ENCODE measurements at places on chromosomes 3 and 15.

DNA sequence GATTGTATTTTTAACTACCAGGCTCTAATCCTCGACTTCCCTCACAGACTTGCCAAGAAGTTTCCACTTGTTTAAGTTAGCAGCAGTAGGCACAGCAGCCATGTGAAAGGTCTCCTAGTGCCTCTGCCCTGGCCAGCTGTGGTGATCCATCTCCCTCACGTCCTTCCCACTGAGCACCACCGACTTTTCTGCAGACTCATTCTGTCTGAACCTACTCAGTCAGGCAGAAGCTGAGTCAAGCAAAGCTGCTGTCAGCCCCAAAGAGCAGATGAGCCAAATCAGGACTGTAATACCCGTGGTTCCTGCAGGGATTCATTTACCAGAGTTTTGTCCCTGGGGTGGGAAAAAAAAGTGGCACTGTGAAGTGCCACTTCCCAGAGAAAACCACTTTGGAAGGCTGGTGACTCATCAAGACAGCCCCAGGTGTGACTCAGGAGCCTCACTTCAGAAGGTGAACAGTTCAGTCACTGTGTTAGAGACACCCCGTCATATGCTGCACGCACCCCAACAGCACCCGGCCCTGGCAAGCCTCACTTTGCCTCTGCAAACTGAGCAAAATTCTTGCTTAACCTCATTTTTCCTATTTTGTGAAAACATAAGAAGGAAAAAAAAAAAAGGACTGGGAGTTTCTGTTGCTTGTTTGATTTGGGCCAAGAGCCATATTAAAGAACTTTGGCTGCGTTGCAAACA is 76.0 kb downstream of the WWTR1 start:
- DNase-seq, result no peak

DNA sequence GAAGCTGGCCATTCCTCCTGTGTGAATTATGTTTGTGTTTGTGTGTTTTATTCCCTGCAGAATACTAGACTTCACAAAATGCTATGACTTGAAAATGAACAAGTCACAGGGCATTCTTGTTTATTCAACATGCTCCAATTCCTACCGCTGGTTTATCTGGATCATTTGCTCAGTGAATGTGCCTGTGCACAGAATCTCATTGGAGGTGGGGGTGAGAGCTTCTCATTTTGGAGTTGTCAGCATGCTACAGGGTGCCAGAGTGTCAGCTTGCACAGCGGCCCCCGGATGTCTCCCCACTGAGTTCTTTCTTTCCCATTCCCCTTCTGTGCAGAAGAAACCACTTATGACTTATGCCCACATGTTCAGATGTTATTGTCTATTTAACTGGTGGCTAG is 428.7 kb downstream of the ROBO2 start:
- peak; percentile 17 for DNase-seq

- DNase-seq, result no peak
Measured at GRCh38 chr3:1235526-1236120, 142.8 kb downstream of the CNTN6 start.

GRCh38 chr15:54659646-54660045 is 537.1 kb downstream of the RSL24D1 start:
- DNase-seq, result no peak

DNA sequence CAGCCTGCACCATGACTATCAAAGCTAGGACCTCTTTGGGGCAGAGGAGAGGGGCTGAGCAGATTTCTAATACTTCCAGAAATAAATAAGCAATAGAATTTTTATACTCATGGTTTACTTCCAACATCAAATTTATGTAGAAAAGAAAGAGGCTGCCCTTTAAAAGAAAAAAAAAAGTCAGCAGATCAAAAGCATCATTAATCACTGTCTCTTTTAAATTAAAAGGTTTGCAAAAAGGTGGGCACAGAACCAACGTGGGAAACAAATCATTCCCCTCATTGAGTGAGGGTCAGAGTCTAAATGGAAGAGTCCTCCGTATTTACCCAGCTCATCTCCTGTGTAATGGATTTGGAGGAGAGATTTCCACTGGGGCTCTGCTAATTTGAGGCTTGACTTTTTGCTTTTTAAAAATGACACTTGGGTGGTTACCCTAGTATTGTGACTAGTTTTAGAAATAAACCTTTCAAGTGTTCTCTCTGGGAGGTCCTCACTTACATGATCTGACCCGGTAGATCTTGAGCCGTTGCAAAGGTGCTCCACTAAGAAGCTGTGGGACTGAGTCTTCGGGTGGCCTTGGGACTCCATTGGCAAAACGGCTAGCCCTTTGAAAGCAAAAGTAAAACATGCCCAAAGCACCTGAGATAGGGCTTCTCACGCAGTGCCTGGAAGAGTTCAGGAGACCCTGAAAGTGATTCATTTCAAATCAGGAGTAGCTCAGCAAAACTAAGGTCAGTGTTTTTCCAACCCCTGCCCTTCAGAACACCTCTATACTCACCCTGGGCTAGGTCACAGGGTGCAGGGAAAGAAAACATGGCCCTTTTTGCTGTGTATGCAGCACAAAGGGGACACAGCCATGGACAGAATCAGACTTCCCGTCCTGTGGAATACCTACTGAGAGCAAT is 320.9 kb downstream of the FOXP1 start:
- DNase-seq, result no peak

- DNase-seq, result no peak
Measured at GRCh38 chr15:92885224-92886041, 14.7 kb upstream of the CHD2 start.

GRCh38 chr3:56683122-56683817 is at the start of gene TASOR:
TASOR (minus strand) TSS chr3:56683265; CDS start chr3:56683006, 259 bp downstream.
- peak; percentile 94 for DNase-seq

DNA sequence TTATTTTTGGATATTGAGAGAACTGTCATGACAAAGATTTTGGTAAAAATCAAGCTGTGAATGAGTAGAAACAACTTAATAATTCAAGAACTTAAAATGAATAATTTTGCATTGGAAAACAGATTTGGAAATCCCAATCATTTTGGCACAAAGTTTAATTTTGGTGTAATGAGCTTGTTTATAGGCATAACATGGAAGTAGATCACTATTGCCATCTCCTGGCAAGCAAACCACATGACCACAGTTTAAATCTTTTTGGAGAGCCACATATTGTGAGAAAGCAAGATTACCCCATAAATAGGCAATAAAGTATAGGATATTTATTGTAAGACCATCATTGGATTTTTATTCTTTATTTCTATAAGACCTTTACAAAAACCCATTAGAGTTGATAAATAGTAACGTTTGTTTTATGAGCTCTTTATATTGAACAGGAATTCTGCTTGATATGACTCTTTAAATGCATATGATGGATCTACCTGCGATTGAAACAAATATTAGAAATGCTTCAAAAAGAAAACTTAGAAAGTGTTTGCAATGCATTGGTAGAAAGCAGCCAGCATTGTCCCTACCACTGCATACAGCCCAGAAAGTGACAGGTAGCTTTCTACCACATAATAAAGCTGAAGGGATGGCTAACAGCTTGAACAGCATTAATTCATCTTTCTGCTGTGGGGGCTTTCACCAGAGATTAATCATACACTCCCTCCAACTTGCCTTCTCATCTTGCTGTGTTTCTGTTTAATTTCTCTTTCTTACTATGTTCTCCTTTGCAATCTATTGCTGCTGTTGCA is 766.8 kb downstream of the TBL1XR1 start:
- DNase-seq, result no peak

- DNase-seq, result no peak
Measured at GRCh38 chr3:115922681-115923347, 299.5 kb downstream of the GAP43 start.

GRCh38 chr15:70158309-70159000 is 60.7 kb upstream of the TLE3 start:
- DNase-seq, result no peak

DNA sequence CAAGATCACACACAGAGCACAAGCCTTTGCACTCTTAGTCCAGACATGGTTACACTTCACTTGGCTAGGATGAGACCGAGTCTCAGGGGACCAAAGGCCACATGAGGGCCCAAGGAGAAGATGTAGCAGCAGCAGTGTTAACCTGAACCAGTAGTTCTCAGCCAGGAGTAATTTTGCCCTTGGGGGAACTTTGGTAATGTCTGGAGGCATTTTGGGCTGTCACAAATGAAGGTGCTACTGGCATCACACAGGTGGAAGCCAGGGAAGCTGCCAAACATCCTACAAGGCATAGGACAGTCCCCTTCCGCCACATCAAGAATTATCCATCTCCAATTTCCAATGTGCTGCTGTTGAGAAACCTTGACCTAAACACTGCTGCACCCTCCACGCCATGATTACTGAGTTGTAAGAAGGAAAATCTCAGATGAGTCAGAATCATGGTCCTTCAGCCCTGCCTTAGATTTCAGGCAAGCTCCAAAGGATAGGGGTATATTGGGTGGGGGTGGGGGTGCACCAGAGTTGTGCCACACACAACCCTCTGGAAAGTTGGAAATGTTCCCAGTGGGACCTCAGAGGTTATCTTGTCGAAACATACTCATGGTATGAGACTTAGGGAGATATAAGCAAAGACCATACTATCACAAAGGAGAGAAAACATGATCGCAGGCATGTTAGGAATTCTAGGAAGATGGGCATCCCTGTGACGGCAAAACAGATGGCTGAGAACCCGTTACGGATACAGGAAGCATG is 36.2 kb downstream of the SEMA5B start:
- DNase-seq, result no peak
